ENCODE measurements at places on chromosomes 3 and 15.

DNA sequence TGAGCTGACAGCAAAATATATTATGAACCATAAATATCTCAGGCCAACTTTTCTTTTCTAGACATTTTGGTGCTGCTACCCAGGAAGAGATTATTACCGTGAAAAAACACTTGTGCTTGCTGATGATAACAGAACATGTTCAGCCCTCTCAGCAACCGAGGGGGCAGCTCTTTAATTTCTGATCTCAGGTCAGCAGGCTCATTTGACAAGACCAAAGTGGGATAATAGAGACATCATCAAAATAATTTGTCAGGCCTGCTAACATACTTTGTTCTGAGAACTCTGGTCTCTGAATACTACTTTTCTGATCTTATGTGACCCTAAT, 645.9 kb upstream of the KCNMB2 start:
- DNase-seq, result no peak

- DNase-seq, result no peak
Observed at GRCh38 chr15:40287505-40287904, 4.6 kb upstream of the ANKRD63 start.

DNA sequence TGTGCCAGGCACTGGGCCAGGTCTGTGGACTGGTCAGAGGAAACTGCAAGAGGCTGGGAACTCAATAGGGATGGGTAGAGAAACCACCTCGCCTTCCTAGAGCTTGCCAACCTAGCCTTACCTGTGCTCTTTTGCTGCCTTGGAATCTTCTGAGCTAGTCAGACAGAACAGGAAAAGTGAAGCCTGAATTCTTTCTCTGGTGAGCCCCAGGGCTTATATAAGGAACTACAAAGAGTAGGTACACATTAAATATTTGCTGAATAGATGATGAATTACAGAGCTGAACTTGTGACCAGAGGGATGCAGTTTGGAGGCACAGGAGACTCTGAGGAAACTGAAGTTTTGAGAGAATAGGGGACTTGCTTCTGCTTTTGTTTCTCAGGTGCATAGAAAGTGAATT, 15.6 kb upstream of the FBXW12 start:
- no peak for DNase-seq

GRCh38 chr3:62584636-62585035, 211.3 kb upstream of the FEZF2 start:
- no peak for DNase-seq

- DNase-seq, result no peak
Observed at GRCh38 chr3:171960159-171960558, 79.2 kb upstream of the FNDC3B start.

GRCh38 chr3:25297667-25298585, 130.1 kb upstream of the RARB start:
- no peak for DNase-seq

DNA sequence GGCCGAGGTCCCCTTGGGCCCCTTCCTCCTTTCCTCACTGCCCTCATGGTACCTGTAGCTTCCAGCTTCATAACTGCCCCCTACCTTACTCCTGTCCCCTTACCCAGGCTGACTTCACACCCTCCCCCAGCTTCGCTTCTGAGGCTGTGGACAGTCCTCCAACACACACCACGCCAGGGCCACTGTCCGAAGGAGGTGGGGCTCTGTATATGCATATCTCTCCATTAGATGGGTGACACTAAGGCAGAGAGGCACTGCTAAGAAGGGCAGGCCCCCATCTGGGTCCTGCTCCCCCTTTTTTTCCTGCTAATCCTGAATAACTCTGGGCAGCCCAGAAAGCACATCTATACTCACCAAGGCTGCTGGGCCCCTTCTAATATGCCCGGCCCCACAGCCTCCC, 1.0 kb upstream of the COL7A1 start:
- no peak for DNase-seq
